ENCODE measurements at places on chromosomes 5 and 9. TPM values are rescaled to one million over a fixed set of nuclear protein-coding genes. Genes with fewer than 3 reads are reported as not detected.

DNA sequence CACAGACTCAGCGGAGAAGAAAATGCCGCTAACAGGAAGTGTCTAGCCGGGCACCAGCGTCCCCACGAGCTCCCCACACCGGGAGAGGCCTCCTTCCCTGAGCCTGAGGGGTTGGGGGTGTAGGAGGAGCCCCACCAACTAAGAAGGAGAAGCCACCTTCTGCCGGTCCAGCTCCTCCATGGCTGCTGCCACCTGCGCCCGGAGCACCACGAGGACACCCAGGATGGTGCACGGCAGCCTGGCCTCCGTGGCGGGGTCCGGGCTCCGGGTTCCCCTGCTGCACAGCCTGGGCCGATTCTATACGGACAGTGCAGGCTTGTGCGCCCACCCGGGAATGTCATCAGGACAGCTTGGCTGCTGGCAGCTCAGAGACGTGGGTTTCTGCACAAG lies 297 bp downstream of the LCN8 start:
- no peak overlapping the region for H3K4me3 ChIP-seq
- no peaks in the 10 kb centered on the region for H3K27me3 ChIP-seq
- H3K4me1 ChIP-seq: no peaks in the 10 kb centered on the region

DNA sequence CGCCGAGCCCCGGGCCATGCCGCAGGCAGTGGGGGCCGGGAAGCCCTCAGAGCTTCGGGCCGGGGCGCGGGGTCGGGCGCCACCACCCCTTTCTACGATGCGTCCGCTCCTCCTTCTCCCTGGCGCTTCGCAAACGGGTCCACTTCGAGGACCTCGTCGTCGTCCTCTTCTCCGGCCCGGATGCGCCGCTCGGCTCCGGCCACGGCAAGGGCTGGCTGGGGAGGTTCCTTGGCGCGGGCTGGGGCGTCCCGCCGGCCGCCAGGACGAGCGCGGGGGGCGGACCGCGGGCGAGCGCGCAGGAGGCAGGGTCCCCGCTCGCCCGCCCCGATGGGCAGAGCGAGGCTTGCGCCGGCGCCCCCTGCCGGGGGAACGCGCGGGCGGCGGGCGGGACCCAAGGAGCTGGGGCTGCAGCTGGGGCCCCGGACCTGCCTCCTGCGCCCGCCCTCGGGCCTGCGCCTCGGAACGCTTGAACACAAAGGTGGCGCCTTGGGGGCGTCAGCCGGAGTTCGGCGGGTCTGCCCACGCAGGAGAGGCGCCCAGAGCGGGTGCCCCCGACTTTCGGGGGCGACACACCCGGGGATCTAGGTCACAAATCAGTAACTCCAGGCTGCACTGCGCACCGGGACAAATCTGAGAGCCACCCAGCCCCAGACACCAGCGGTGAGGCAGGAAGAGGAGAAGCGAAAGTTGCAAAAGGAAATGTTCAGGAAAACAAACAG lies at the start of gene ROR2:
ROR2 (minus strand) TSS at position 283 of the 719 bp plus-strand sequence.
- DNase-seq: peak; percentile 91
- H3K36me3 ChIP-seq: no peaks in the 10 kb centered on the region
- H3K4me3 ChIP-seq: peak within 1 kb of the TSS; percentile 40
- H3K4me1 ChIP-seq: peaks cover 9% of the 10 kb centered on the region
- H3K27me3 ChIP-seq: no peaks in the 10 kb centered on the region
- H3K27ac ChIP-seq: no peak within 1 kb of the TSS

DNA sequence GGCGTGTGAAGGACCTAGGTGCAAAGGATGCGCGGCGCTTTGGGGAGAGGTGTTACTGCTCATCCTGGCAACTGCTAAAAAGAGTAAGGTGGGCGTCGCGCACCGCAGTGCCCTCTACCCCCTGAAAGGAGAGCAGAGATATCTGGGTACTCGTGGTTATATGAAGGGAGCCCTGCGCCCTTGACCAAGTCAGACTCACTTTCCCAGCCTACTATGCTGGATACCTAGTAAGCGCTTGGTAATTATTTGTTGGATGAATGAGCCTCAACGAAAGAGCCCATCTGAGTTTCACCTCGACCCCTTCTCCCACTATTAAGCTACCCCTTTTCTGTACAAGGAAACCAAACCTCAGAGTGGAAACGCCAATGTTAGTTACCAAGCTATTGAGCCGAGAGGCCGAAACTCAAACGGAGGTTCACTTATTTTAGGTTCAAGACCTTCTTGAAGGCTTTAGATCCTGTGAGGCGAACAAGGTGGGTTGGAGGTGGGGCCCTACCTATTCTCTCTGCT lies 8.0 kb downstream of the LHX6 start:
- H3K27ac ChIP-seq: no peak overlapping the region
- H3K4me3 ChIP-seq: no peak overlapping the region
- peaks cover 89% of the 10 kb centered on the region for H3K27me3 ChIP-seq
- H3K36me3 ChIP-seq: no peaks in the 10 kb centered on the region
- peaks cover 12% of the 10 kb centered on the region for H3K4me1 ChIP-seq
- no peak for DNase-seq

- DNase-seq: no peak
- peaks cover 3% of the 10 kb centered on the region for H3K4me1 ChIP-seq
- H3K4me3 ChIP-seq: no peak overlapping the region
- peaks cover 16% of the 10 kb centered on the region for H3K36me3 ChIP-seq
- no peak overlapping the region for H3K27ac ChIP-seq
Observed at GRCh38 chr9:93475108-93475507, 21.7 kb upstream of the FAM120AOS start.

- H3K27me3 ChIP-seq: no peaks in the 10 kb centered on the region
- no peak for DNase-seq
- no peaks in the 10 kb centered on the region for H3K4me1 ChIP-seq
- no peaks in the 10 kb centered on the region for H3K36me3 ChIP-seq
- no peak overlapping the region for H3K27ac ChIP-seq
Observed at GRCh38 chr9:93869088-93869487, 86.1 kb downstream of the BARX1 start.

DNA sequence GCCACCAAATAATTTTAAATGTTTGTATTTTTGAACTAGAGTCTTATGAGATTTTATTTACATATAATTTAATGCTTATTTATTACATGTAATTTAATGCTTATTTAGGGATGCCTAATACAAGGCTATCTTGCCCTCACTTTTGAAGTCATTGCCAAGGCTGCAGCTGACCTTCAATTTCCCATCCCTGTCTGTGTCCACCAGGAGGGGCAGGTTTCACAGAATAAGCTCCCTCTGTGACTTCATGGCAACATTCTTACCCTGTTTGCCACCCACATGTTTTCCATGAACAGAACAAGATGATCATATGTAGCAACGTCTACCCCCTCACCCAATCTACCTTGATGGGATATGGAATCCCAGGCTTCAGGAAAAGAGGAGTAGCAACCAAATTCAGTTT lies 27.0 kb downstream of the C5 start:
- no peak for DNase-seq
- no peaks in the 10 kb centered on the region for H3K27me3 ChIP-seq
- H3K27ac ChIP-seq: no peak overlapping the region
- H3K36me3 ChIP-seq: no peaks in the 10 kb centered on the region
- H3K4me1 ChIP-seq: no peaks in the 10 kb centered on the region

GRCh38 chr9:136053757-136054142 lies 41.3 kb downstream of the NACC2 start:
- no peaks in the 10 kb centered on the region for H3K4me1 ChIP-seq
- H3K27ac ChIP-seq: no peak overlapping the region
- H3K36me3 ChIP-seq: peaks cover 18% of the 10 kb centered on the region
- H3K4me3 ChIP-seq: no peak overlapping the region

DNA sequence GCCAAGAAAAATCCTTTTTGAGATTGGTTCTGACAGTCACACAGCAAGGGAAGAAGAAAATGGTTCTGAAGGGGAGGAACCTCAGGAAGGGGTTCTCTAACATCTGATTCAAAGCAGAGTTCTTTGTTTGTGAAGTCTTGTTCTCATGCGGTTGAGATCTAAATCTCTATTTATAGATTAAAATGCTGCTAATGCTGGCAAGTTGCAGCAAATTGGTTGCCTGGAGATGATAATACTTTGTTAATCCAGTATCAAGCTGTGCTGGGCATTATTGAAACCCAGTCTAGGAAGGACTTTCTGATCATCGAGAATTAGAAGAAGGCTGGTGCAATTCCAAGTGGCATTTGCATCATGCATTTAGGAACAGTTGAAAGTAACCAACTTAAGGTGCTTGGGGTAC lies 34.0 kb upstream of the SLC28A3 start:
- no peaks in the 10 kb centered on the region for H3K4me1 ChIP-seq
- H3K27ac ChIP-seq: no peak overlapping the region
- DNase-seq: no peak

GRCh38 chr5:91379246-91379913 lies 3.7 kb downstream of the ARRDC3 start:
- no peaks in the 10 kb centered on the region for H3K27me3 ChIP-seq
- DNase-seq: peak; percentile 47
- H3K4me3 ChIP-seq: peak overlapping the region; percentile 80
- H3K36me3 ChIP-seq: peaks cover 29% of the 10 kb centered on the region

GRCh38 chr5:157799578-157799977 lies 56.1 kb downstream of the LSM11 start:
- peaks cover 6% of the 10 kb centered on the region for H3K36me3 ChIP-seq
- no peak overlapping the region for H3K27ac ChIP-seq
- no peaks in the 10 kb centered on the region for H3K4me1 ChIP-seq
- no peak for DNase-seq
- no peaks in the 10 kb centered on the region for H3K27me3 ChIP-seq
- H3K4me3 ChIP-seq: no peak overlapping the region

- DNase-seq: no peak
- H3K27me3 ChIP-seq: no peaks in the 10 kb centered on the region
- H3K27ac ChIP-seq: no peak overlapping the region
- H3K4me1 ChIP-seq: no peaks in the 10 kb centered on the region
- H3K36me3 ChIP-seq: no peaks in the 10 kb centered on the region
- no peak overlapping the region for H3K4me3 ChIP-seq
Observed at GRCh38 chr9:1659363-1659690, 355.8 kb upstream of the SMARCA2 start.

DNA sequence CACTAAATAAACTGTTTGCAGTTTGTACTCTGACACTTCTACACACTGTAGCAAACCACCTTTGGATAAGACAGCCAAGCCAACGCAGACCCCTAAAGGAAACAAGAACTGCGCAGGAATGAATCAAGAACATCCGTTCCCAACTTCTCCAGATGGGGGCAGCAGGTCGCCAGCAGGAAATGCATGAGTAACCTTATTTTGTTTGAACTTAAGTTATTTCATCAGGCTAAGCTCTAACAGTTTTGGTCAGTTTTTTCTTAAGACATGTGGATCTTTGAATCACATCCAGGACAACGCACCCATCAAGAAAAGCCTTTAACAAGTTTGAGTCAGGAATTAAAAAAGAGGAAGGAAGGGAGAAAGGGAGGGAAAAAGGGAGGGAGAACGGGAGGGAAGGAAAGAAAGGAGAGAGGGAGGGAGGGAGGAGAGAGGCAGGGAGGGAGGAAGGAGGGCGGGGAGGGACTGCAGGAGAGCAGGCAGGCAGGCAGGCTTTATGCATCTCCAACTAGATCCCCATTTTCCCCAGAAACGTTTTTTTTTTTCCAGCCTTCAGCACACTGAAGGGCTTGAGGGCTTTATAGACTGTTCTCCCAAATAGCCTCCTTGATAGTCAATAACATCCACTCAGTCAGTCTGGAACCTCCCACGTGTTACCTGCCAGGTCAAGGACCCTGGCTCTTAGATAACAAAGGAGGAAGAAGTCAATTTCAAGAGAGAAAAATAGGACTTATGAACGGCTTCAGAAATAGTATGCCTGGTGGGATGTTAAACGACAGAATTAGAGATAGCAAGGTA lies 22.2 kb downstream of the BHMT start:
- H3K4me1 ChIP-seq: no peaks in the 10 kb centered on the region
- peak overlapping the region; percentile 40 for H3K27ac ChIP-seq
- peak; percentile 91 for DNase-seq
- H3K27me3 ChIP-seq: no peaks in the 10 kb centered on the region

DNA sequence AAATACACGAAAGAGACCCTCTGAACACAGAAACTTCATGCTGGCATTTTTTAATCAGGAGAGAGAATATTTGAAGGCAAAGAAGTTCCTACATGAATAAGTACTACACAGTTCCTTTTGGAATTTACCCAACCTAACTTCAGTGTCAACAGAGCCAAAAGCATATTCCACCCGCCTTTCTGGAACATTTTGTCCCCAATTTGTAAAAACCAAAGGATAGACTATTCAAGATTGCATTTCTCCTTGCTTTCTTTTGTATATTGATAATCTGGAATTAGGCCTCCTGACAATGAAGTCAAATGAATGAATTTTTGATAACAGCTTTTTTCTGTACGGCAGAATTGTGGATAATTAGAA lies 39.4 kb upstream of the TRAF1 start:
- no peaks in the 10 kb centered on the region for H3K27me3 ChIP-seq
- H3K36me3 ChIP-seq: no peaks in the 10 kb centered on the region
- H3K27ac ChIP-seq: no peak overlapping the region

DNA sequence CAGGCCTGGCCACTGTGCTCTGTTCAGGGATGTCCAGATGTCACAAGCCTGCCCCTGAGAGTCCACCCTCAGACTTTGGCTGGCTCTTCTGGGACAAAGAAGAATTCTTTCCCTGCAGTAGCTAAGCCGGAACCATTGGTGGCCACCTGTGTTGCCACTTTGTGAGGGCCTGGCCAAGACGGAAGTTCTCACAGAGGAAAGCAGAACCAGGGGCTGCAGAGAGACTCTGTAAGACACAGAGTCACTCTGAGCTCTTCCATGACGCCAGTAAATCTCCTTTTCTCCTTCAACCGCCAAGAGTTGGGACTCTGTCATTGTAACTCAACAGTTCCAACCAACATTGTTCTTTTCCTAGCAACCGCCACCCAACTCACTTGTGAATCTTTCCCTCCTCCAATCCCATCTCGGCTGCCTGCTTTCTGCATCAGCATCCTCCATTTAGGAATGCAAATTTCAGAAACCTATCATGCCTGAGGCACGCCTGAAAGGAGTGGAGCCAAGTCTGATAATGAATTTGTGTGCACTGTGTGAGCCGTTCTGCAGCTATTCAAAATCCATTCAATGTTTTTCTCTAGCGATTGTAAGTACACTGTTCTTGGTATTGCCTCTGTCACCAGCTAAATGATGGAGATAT lies 37.8 kb upstream of the ATP6V1G1 start:
- H3K27ac ChIP-seq: no peak overlapping the region
- no peak for DNase-seq
- H3K4me1 ChIP-seq: no peaks in the 10 kb centered on the region

DNA sequence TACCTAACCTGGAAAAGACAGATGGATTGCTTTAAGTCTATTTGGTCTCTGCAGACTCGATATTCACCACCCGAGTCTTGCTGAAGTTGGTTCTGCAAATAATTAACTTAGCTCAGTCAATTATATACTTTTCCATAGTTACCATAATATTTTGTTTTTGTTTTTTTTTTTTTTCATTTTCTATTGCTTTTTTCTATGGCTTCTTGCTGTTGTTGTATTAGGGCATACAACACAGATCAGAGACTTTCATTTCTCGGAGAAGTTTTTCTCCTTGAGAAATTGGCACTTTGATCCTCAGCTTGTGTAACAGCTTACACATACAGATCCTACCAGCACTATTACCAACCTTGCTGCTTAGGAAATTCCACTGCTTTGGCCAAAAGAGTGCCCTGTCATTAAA lies 88.0 kb downstream of the GPR21 start:
- no peaks in the 10 kb centered on the region for H3K36me3 ChIP-seq
- DNase-seq: no peak

Gene REEP5
- 63.4 TPM for total RNA-seq

Gene RNF208
- total RNA-seq: 7.5 TPM

Gene ASPN
- total RNA-seq: 1.4 TPM

Gene SLC34A1
- not detected for total RNA-seq

Gene LCN12
- total RNA-seq: 4.1 TPM

Gene ZFP2
- 1.5 TPM for total RNA-seq

Gene BAAT
- 0.37 TPM for total RNA-seq

Gene PCDHGB3
- 7.9 TPM for total RNA-seq

Gene FAM163B
- 0.51 TPM for total RNA-seq

Gene FAM153A
- total RNA-seq: not detected

Gene PTPRD
- 23.1 TPM for total RNA-seq

Gene RBM18
- 15.4 TPM for total RNA-seq

Gene TAS2R1
- total RNA-seq: 0.85 TPM

Gene EGFLAM
- 7.6 TPM for total RNA-seq

Gene PCDHGA9
- total RNA-seq: 13.8 TPM

Gene CRHBP
- total RNA-seq: 0.37 TPM

All from lung (tissue), 17 donors.